Activated CD4-positive, alpha-beta T cell treated with anti-CD3 and anti-CD28 coated beads, Interleukin-2, amount 10 ng/mL, durations not matched to agents 7 days and 5 days (primary cell): ENCODE measurements at places on chromosomes 16 and 17.

DNA sequence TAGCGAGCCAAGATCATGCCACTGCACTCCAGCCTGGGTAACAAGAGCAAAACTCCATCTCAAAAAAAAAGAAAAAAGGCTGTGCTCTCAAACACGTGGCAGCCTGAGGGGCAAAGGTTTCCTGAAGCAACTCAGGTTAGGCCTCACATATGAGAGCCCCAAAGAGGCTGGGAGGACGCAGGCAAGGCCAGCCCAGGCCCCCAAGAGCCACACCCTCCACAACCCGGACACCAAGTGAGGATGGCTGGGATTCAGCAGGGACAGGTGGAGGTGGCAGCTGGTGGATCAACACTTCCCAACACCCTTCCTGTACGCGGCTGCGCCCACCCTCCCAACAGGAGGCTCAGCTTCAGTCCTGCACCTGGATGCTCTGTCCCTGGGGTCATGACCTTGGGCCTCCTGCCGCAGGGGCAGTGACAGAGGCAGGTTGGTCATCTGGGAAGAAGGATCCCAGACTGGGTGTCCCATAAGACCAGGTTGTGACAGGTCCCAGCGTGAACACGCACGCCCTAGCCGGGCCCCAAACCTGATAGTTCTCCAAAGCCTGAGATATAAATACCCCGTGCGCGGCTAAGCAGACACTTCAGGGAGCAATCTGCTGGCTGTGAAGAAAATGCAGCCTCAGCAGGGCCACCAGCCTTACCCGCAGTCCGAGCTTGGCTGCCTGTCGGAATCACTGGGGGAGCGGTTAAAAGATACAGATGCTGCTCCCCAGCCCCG, 78.1 kb downstream of the TIMM22 start:
- DNase-seq, result no peak

GRCh38 chr16:78822509-78822908, 723.1 kb downstream of the WWOX start:
- no peak for DNase-seq

- no peak for DNase-seq
Measured at GRCh38 chr16:57341441-57342303, 16.9 kb upstream of the CCL22 start.

DNA sequence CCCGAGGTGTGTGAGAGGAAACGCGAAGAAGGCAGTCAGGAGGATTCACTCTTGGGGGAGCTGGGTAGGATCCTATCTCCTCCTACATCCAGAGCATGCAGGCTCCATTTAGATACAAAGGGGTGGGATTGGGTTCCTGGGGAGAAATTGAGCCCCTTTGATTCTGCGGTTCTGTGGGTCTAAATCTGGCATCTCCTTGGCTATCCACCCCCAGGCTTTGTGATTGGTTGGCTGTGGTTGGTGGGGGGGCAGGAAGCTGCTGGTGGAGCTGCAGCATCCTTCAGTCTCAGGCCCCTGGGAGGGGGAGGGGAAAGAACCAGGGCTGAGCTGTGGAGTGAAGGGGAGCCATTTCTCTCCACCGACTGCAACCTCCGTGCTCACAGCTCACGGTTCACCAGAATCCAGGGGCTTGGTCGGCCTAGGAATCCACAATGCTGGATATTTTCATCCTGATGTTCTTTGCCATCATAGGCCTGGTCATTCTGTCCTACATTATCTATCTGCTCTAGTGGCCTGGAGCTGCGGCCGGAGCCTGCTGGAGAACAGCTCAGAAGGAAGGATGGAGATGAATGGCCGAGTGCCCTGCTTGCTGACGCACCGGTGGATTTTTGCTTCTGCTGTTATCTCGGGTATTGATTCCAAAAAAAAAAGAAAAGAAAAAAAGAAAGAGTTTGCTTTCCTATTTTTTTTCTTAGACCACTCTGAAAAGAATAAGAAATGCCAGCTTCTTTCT, at the start of gene LASP1NB:
LASP1NB (plus strand) TSS at position 352 of the 733 bp plus-strand sequence.
- DNase-seq, result peak; percentile 57

DNA sequence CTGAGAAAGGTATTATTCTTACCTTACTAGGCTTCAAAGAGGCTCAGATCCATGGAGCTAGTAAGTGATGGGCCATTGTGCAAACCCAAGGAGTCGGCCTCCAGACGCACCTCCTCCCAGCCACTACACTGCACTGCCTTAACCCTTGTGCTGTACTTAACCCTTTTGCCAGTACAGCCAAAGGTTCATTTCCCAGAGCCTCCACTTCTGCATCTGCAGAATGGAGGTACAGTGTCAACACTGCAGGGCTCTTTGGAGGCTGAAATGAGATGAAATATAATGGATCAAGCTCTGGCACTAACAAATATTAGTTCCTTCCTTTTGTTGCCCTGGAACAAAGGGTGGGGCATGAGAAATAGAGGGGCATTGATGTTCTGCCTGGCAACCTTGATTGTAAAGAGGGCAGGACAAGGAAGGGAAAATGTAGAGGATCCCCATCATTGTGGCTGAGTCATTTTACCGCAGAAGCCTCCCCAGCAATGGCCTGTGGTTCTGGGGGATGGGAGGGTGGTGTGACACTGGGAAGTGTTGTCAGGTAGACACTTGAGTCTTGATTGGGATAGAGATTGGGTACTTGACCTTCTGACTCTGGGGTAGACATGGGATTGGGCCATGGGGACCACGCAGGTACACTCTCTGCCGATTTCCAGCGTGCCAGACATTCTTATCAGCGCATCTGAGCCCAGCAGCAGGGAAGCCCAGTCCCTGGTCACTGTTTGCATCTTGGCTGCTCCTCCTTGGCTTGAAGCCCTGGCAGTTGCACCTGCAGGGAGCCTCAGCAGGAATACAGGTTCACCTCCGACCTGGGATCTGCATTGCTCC, 84.0 kb downstream of the MSI2 start:
- DNase-seq, result no peak

DNA sequence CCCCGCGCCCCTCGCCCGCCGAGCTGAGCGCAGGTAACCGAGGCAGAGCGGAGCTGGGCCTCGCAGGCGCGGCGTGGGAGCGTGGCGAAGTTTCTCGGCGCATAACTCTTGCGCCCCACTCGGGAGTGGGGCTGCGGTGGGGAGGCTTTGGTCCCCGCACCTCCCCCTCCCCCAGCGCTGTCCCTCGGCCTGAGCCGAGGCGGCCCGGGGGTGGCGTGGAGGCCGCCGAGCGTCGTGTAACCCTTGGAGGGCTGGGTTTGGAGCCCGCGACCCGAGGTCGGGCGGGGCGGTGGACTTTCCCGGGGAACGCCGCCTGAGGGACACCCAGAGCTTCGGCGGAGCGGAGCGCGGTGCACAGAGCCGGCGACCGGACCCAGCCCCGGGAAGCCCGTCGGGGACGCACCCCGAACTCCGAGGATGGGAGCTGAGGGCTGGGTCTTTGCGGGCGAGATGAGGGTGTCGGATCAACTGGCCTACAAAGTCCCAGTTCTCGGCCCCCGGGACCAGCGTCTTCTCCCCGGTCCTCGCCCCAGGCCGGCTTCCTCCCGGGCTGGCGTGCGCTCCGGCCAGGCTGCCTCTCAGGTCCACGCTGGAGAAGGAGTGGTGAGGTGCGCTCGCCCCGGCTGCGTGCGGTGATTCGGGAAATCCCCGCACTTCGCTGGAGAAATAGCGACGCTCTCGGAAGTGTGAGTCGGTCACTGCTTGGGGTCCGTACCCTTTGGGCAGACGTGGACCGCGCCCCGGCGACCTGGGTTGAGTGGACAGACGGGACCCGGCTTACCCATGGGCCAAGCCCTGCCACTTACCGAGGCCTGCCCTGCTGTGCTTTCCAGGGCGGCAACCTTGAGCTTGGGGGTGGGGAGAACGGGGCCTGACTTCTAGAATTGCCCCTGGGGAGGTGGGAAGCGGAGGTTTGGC, 168.4 kb downstream of the RAB11FIP4 start:
- DNase-seq, result no peak

DNA sequence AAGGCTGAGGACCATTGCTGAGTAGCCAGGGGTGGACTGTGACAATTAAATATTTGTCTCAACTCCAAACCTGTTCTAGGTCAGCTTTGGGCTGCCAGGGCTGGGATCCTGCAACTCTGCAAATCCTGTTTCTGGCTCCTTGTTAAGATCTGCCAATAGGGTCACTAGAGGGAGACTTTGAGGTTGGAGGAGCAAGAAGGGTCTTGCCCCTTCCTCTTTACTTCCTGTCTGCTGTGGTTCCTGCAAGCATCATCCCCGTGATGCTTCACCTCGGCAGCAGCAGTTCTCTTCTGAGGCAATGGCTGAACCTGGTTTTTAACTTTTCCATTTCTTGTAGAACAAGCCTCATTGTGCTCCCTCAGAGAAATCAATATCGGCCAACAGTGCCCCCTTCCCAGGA, 124.6 kb downstream of the IRX5 start:
- DNase-seq, result no peak

GRCh38 chr17:79631640-79632431, 21.0 kb upstream of the RBFOX3 start:
- no peak for DNase-seq
